ENCODE measurements at places on chromosomes 6 and 20.

DNA sequence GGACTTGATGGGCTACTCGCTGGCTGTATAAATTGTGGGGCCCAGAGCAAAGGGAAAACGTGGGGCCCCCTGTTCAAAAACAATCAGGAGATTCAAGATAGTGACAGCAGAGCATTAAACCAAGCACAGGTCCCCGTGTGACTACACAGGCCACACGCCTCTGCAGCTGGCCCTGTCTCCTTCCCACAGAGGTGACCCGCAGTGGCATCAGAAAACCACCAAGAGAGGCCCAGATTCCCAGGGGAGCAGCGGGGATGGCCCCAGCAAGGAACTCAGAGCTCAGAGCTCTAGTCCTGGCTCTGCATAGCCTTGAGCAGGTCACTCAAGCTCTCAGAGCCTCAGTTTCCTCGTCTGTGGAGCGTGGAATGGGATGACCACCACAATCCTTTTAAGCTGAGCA, 57.6 kb downstream of the CPNE5 start:
- peak; percentile 65 for DNase-seq

- DNase-seq: no peak
Measured at GRCh38 chr6:148674306-148674705, 72.5 kb upstream of the UST start.

DNA sequence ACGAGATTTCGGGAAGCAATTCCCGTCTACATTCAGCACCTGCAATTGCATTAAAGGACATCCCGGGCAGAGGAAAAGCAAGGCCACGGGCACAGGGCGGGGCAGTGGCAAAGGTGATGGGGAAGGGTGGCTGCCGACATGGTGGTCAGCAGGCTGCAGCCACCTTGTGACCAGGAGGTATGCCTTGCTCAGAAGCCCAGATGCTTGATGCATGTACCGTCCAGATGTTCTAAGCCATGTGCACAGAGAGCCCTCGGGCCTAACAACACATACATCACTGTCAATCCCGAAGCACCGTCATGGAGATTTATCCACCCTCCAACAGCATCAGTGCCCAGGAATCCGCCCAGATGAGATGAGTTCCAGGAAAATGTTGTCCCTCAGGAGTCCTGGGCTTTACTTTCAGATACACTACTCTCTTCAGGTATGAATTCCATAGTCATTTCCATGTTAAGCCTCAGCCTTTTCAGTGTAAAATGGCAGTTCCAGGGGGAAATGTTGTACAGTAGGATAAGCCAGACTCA, 77.8 kb upstream of the FRMD1 start:
- DNase-seq: no peak

GRCh38 chr20:11173916-11174315, 500.1 kb upstream of the JAG1 start:
- DNase-seq: no peak

GRCh38 chr20:29299811-29300578, 1957.5 kb upstream of the DEFB115 start:
- DNase-seq: peak; percentile 37

- no peak for DNase-seq
Measured at GRCh38 chr20:36098364-36098763, 56.2 kb upstream of the EPB41L1 start.

DNA sequence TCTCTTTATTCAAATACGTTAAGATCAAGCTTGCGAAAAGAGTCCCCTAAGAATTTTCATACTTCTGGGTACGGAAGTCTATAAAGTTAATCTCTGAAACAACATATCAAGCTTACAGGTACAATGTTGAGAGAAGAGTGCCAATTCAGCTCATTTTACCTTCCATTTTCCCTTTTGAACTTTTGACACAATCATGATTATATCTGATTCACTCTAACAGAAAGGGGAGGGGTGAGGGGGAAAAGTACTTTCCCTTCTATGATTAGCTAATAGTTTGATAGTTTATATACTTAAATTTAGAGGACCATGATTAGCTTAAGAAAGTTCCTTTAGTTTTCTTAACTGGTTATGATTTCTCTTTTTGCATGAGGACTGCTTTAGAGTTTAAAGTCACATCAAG, 33.5 kb downstream of the SNX3 start:
- no peak for DNase-seq

DNA sequence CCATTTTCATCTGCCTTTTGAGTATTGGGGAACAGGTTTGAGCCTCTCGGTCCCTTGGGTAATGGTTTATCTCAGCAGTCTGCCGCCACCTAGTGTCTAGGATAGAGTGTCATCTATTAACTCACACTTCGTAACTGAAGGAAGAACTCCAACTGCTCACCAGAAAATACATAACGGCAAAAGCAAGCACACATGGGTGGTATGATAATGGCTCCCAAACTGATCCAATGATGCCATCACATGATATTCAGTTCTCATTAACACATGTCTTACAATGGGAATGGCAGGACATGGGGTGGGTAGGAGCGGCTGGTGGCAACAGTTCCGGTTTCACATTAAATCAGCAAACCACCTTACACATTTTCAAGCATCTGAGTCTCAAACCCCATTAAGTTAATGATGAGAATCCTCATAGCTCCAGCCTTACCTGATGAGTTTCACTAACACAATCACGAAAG, 110.7 kb upstream of the PHACTR1 start:
- DNase-seq: no peak

DNA sequence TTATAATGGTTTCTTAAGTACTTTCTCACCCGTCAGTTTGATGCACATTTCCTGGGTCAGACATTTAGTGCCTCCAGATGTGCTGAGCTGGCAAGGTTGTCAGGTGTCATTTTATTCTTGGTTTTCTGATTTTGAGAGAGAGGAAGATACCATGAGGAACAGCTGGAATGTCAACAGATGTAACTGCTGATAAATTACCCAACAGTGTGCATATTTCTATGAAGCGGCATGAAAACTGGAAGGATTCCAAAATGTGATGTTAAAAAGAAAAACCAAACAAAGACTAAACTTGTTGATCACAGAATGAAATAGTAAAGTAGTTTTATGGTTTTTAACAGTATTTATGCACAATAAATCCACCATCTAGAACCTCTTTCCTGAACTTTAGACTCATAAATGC, 447.3 kb downstream of the HDGFL1 start:
- DNase-seq: no peak

DNA sequence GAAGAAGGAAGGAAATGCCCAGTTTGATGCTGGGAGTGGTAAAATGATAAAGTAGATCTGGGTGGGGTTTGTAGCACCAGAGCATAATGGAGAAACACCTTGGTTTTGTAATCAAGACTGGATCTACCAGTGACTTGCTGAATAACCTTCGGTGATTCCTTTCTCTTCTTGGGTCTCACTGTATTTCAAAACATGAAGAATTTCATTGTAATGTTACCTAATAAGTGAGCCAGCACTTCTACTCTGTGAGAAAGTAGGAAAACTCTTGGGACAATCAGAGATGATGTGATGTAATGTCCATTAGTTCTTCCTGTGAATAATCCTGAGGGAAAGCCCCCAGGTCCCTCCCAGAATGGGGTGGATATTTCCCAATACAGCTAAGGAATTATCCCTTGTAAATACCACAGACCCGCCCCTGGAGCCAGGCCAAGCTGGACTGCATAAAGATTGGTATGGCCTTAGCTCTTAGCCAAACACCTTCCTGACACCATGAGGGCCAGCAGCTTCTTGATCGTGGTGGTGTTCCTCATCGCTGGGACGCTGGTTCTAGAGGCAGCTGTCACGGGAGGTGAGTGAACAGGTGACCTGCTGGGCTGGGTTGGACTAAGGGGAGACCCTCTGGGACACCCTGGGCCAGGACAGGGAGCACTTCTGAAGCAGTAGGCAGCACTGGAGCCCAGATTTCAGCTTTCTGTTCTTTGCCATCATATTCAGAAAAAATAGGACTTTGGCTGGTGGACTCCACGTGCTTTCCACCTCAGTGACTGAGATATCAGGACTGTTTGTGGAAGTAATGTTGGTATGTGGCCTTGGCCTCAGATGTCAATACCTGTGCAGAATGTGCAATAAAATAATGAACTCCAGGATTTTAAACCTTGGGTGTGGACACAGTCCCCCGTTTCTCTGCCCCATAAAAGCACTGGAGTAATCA, at the start of gene PI3:
PI3 (plus strand) TSS at position 469 of the 931 bp plus-strand sequence; CDS start at position 490, 21 bp downstream.
- DNase-seq: no peak

DNA sequence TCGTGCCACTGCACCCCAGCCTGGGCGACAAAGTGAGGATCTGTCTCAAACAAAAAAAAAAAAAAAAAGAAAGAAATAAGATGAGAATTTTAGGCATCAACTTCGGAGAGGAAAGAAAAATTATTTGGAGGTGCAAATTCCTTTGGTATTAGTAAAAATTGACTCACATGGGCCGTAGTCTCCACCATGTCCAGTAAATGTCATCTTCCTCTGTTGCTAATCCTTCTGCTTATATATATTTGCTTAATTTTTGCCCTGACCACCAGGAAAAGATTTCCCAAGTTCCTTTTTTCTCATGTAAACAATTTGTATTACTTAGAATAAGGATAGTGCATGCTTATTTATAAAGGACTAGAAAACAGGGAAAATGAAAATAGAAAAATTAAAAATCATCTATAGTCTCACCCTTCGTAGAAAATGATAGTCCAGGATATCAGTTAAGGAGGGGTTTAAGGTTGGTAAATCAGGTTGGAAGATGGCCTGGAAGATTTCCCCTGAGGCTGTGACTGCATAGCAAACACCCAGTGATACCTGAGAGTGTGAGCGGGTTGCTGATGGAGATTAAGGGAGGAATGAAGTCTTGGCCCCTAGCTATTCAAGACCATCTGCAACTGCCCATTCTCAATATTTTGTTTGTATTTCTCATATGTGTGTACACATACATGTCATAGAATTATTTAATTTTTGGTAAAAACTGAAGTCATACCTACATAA, 240.8 kb downstream of the ZNF217 start:
- DNase-seq: no peak

- DNase-seq: no peak
Measured at GRCh38 chr6:81366972-81367371, 385.5 kb downstream of the TENT5A start.

GRCh38 chr6:109793021-109793420, 101.9 kb downstream of the FIG4 start:
- no peak for DNase-seq

- DNase-seq: no peak
Measured at GRCh38 chr20:63224412-63225081, 8.6 kb upstream of the YTHDF1 start.

- DNase-seq: peak; percentile 45
Measured at GRCh38 chr6:25053875-25054371, 118.2 kb upstream of the RIPOR2 start.

DNA sequence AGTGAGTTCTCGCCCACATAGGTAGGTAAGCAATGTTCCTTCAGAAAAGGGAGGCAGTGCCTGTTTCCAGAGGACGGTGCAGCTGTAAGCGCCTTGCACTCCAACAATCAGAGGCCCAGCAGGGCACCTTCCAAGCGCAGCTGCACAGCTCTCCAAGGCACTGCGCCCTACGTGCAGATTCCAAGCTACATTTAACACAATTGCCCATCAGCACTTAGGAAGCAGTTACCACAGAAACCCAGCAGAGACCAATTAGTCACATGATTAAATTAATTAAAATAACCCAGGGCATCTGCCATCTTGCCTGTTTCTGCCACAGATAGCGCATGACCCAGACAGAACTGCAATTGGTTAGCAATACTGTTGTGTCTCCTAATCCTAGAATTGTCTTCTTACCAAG, 65.5 kb downstream of the SOBP start:
- no peak for DNase-seq

GRCh38 chr6:144377586-144378210, 92.6 kb downstream of the UTRN start:
- no peak for DNase-seq

GRCh38 chr6:168625602-168626001, 184.6 kb downstream of the SMOC2 start:
- DNase-seq: no peak

GRCh38 chr6:99014061-99014460, 66.3 kb upstream of the FBXL4 start:
- DNase-seq: no peak

DNA sequence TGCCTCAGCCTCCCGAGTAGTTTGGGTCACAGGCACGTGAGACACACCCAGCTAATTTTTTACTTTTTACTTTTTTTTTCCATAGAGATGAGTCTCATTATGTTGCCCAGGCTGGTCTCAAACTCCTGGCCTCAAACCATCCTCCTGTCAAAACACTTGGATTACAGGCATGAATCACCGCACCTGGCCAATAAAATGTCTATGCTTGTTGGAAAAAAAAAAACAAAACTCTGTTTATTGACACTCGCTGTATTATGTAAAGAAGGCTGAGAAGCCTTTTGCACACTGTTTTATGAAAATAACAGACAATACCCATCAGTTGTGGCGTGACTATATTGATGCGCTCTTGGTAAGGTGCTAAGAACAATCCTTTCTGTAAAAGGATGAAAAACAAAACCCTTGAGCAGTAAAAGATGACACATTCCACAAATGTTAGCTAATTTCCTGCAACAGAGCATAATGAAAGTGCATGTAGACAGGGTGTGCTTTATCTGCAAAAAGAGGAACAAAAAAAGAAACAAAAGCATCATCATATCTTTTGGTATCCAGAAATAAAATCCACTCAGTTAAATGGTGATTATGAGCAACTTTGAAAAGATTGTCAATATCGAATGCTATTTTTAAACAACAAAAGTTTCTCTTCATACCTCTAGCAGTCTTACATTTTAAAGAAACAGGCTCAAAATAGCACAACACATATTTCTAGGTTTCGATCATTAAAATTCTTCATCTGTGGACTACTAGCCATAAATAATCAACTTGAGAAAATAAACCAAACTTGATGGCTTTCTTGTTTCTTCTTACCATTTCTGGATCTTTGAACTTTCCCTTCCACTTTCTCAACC, 108.3 kb upstream of the PHACTR1 start:
- DNase-seq: peak; percentile 54

DNA sequence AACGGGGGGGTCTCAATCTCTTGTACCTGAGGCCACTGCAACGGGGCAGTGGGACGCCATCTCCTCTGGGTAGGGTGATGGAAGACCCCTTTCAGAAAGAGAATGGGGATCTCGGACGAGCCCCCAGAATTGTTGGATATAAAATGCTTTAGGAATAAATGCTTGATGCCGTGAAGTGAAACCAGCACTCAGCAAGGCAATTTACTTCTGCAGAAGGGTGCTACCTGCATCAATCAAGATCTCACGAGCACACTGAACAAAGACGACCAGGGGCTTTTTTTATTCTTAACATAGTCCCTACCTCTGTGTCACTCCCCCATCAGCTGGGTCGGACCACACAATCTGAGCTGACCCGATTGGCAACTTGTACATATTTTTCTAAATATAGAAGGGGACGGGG, 203.6 kb upstream of the TBX18 start:
- DNase-seq: no peak

GRCh38 chr6:69881322-69882151, 15.2 kb downstream of the COL19A1 start:
- DNase-seq: peak; percentile 32

- DNase-seq: no peak
Measured at GRCh38 chr20:6140947-6141346, 18.1 kb upstream of the FERMT1 start.

- DNase-seq: no peak
Measured at GRCh38 chr6:159854959-159855358, 35.8 kb upstream of the MAS1 start.

DNA sequence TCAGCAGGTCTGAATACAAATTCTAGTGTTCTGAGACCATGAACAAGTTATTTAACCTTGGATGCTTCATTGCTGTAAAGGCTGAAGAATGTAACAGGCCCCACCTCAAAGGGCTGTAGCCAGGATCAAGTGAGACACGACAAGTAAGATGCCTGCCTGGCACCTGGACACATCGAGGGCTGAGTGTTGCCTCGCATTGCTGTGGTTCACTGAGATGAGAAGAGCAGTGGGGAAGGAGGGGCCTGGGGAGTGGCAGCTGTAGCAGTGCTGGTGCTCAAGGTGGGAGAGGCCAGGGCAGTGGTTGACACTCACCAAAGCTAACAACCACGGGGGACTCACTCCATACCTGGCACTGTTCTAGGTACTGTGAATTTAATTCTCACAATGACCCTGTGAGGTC, 187.8 kb downstream of the KIF16B start:
- no peak for DNase-seq
